ENCODE measurements at places on chromosomes 5 and 9.

GRCh38 chr5:134124289-134125038 is 10.0 kb downstream of the TCF7 start:
- no peak for DNase-seq

GRCh38 chr9:111114486-111114885 is 76.2 kb upstream of the LPAR1 start:
- no peak for DNase-seq

DNA sequence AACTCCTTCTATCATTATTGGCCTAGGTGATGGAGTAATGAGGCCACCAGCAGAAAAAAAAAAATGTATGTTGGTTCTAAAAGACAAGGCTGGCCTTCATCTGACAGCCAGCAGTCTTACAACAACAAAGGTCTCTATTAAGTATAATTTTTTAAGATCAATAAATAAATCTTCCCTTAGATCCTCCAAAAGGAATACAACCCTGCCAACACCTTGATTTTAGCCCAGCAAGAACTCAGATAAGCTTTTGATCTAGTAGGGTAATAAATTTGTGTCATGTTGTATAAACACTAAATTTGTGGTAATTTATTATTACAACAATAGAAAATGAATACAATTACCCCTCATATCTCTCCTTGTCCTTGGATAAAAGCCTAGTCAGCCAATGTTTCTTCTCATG is 633.2 kb upstream of the FAM174A start:
- no peak for DNase-seq

DNA sequence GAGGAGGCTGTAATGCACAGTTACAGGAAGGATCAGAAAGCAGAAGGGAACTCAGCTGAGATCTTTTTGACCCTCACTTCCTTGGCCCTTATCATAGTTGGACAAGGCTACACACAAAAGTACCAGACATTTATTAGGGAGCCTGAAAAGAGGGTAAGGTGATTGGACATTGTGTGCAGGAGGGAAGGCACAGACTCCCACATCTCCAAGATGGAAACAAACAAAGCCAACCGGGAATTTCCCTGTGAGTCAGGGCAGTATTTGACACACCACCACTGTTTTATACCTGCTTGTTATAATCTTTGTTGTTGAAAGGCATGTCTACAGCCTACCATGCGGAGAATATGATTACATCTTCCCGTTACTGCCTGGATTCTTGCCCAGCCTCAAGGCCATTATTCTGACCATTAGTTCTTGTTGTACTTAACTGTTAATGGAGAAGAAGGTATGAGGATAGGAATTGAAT is 3.0 kb upstream of the CCNG1 start:
- no peak for DNase-seq

GRCh38 chr5:68405784-68406743 is 190.5 kb downstream of the PIK3R1 start:
- no peak for DNase-seq

GRCh38 chr9:37761511-37761910 is 7.9 kb downstream of the TRMT10B start:
- no peak for DNase-seq

GRCh38 chr5:102876610-102877009 is 121.5 kb downstream of the PAM start:
- DNase-seq: no peak

DNA sequence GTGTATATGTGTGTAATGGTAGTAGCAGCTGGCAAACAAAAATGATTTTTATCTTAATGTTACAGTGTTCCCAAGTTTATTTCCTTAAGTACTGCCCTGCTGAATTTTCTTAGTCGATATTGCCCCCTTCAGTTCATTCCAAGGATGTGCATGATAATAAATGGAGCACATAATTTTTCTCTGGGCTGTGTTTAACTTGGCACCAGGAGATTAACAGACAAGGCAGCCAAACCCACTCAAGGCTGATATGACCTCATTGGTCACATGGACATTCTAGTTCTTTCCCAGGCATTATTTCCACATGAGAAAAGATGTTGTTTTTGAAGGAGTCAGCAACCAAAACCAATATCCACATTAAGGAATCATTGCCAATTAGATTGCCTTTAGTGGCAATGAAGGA is 61.8 kb downstream of the COX7C start:
- DNase-seq: no peak

GRCh38 chr5:118888556-118888955 is 99.8 kb downstream of the DTWD2 start:
- no peak for DNase-seq

GRCh38 chr5:45627076-45627656 is 69.0 kb downstream of the HCN1 start:
- no peak for DNase-seq

DNA sequence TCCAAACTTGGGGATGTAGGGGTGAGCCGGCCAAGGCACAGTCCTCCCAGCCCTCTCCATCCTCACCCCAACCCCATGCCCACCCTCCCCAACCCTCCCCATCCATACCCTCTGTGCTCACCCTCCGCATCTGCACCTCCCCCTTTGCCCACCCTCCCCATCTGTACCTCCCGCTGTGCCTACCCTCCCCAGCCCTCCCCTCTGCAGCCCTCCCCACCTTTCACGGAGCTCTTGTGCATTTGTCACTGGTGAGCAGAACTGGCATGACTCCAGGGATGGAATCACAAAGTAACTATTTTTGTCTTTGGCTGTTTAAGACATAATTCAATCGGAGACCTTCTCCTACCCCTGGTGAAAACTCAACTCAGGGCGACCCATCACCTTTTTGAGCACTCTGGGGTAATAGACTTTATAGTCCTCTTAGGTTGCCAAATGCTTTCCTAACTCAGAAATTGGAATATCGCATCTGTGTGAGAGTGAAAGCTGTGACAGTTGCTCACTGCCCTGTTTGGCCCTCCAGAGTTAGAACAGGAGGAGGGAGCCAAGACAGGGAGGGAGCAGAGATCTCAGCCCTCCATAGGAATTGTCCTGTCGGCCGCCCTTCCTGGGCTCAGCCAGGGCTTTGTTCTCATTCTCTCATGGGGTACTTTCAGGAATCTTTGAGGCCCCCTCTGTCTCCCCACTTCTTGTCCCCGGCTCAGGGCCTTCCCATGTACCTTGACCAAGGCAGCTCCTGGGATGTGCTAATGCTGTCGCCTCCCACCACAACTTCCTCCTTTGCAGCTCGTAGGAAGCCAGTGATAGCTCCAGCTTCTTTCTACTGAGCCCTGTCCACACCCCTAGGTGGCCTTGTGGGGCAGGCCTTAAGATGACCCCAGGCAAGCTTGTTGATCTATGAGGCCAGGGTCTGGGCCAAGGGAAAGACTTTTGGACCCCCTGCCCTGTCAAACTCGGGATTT is 36.2 kb downstream of the OTULIN start:
- DNase-seq: no peak

GRCh38 chr9:79969393-79970145 is 397.8 kb downstream of the TLE4 start:
- no peak for DNase-seq

DNA sequence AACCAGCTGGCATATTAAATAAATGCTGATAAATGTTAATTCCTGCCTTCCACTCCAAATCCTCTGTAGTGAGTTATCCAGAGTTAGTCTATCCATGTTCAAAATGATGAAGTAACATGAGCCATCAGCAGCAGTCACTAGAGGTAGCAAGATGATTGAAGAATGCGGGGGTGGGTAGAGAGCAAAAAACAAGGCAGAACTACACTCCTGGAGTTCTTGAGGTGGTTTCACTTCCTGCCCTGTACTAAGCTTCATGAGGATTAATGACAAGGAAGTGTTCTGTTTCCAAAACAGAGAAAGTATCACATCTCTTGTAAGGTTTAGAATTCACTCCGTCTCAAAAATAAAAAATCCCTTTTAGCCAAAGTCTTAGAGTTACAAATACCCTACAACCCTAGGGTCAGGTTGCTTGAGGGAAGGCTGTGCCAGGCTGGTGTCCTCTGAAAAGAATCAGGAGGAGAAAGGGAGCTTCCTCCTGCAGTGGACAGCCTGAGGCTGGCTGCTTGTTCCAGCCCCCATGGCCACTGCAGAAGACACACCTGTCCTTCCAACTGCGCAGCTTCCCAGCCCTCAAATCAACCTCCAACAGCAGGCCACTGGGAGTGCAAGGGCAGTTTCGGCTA is 180.2 kb downstream of the DENND1A start:
- no peak for DNase-seq

GRCh38 chr9:125626187-125626586 is 80.8 kb downstream of the MAPKAP1 start:
- DNase-seq: no peak

GRCh38 chr9:108991479-108991878 is 21.8 kb downstream of the CTNNAL1 start:
- DNase-seq: no peak

DNA sequence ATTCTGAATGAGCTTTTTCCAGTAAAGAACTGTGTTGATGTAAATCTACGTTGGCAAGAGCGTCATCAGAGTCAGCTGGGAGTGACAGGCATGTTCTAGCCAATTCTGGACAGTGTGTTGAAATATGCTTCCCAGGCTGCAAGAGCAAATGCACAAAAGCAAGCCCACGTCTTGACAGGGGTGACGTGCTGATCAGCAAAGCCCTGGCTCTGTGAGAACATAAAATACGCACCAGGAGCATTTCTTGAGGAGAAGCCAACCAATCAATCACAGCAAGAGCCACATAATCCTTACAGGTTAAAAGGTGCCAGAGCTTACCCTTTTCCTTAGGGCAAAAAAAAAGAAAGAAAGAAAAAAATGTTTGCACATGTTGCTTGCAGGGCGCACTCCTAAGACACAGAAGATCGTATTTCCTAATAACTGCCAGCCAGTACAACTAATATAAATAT is 148.1 kb downstream of the PDE4D start:
- no peak for DNase-seq

DNA sequence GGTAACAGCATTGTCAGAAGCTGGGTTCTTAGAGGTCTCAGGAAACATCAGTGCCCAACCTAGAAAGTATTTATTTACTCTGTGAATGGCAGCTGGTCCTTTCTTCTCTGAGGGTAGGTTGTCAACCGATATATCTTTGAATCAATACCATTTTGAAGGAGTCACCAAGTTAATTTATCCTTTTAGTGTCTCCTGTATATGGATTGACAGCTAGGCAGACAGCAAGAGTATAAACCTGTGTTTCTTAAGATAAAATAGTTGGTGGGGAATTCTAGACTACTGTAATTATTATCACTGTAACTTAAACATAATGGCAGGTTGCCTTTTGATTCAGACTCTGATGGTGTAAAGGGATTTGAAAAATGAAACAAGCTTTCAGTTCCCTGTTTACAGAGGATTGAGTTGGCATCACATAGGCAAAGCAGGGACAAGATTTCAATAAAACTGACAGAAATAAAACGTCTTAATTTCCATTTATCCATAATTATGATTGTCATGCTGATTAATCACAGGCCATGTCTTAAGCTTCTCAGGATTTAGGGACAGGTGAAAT is 190.8 kb upstream of the HAPLN1 start:
- DNase-seq: no peak

- no peak for DNase-seq
These were observed 1386.9 kb upstream of the WWC1 start for GRCh38 chr5:166904571-166904970.

- no peak for DNase-seq
These were observed 112.8 kb downstream of the MVB12B start for GRCh38 chr9:126439402-126439765.

- no peak for DNase-seq
These were observed 75.1 kb upstream of the RANBP6 start for GRCh38 chr9:6090277-6091210.

GRCh38 chr9:120532475-120532874 is 47.5 kb downstream of the CDK5RAP2 start:
- DNase-seq: no peak

GRCh38 chr5:35228310-35228709 is 2.0 kb downstream of the PRLR start:
- no peak for DNase-seq

GRCh38 chr9:19920401-19920800 is 131.6 kb upstream of the SLC24A2 start:
- no peak for DNase-seq

- no peak for DNase-seq
These were observed 3.1 kb downstream of the GTF3C4 start for GRCh38 chr9:132673355-132673754.

GRCh38 chr5:31477516-31477915 is 54.4 kb downstream of the DROSHA start:
- DNase-seq: no peak

DNA sequence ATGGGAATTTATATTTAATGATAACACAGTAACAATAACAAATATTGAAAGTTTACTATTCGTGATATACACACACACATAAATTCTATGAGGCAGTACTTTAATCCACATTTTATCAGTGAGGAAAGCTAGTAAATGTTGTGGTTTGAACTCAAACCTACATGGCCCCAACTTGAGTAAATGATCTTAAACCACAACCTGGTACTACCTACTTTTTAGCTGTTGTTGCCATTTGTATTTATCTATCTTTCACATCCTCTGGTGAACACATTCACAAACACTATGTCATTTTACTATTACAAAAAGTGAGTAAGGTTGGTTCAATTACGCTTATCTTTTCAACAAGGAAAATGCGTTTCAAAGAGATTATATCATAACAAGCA is 186.1 kb downstream of the SMC2 start:
- DNase-seq: no peak

GRCh38 chr9:106862821-106863720 is at the start of gene ZNF462:
Gene ZNF462, plus strand, starts transcription at chr9:106863166. Its CDS starts 60,218 bp downstream, at chr9:106923384.
- DNase-seq: no peak

GRCh38 chr5:61333321-61333953 is 1.4 kb downstream of the ZSWIM6 start:
- DNase-seq: no peak

DNA sequence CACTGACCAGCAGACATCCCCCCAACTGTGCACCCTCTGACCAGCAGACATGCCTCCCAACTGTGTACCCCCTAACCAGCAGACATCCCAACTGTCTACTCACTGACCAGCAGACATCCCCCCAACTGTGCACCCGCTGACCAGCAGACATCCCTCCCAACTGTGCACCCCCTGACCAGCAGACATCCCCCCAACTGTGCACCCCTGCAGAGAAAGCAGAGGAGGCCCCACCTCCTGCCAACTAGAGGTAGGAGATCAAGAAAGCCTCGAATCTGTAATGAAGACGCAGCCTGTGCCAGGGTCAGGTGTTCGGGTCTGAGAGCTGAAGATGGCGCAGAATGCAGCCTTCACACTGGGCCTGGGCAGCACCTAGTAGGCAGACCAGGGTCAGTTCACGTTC is 29.8 kb upstream of the NSMF start:
- no peak for DNase-seq

- DNase-seq: no peak
These were observed 22.2 kb downstream of the GPX3 start for GRCh38 chr5:151042453-151043093.

GRCh38 chr9:91060520-91061343 is 259.1 kb downstream of the SYK start:
- DNase-seq: no peak

DNA sequence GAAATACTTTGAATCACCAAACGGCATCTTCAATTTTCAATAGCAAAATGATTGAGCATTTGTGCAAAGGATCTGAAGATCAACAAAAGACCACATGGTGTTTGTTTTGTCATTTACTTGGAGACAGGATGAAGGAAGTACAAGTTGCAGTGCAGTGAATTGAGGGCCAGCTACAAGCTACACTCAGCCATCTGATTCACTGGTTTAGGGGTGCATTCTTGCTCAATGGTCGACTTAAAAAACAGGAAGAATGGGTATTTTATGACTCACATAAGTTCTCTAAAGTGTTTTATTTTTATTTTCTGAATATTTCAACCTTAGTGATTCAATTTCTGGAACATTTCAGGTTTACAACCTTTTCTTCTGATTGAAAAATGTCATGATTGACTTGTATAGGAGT is 412.1 kb upstream of the ADAMTSL1 start:
- DNase-seq: no peak

Data from stimulated activated CD8-positive, alpha-beta memory T cell treated with anti-CD3 and anti-CD28 coated beads, Interleukin-2, amount 100 ng/mL, for 48 hours (primary cell).